ENCODE measurements at places on chromosomes 11 and 22.

GRCh38 chr11:10478066-10478465 lies 23.0 kb downstream of the AMPD3 start:
- DNase-seq, result no peak

GRCh38 chr22:37765498-37765897 lies 42.2 kb upstream of the GCAT start:
- DNase-seq, result no peak

DNA sequence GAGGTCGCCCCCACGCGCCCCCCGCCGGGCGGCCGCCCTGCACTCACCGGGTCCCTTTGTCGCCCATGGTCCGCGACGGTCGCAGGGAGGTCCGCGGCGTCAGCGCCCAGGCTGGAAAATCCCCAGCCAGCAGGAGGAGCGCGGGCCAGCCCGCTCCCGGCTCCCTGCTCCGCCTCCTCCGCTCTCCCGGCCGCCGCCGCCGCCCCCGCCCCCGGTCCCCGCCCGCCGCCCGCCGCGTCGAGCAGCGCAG lies at the start of gene ARRB1:
ARRB1 (minus strand) TSS at position 121 of the 250 bp plus-strand sequence; CDS start at position 67, 54 bp downstream.
- DNase-seq, result no peak

DNA sequence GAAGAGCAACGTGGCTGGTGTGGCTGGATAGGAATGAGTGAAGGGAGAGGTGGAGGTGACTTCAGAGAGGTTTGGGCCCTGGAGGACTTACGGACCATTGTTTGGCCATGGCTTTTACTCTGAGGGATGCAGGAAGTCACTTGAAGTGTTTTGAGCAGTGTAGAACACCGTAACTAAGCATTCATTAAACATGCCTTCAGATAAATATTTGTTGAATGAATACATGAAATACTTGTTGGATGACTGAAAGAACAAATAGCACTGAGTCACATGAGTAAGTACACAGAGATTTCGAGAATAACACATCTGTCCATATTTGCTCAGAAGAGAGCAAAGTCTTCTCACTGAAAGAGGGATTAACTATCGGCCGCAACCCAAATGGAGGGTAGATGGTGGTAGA lies 182.7 kb upstream of the SNX19 start:
- DNase-seq, result no peak

DNA sequence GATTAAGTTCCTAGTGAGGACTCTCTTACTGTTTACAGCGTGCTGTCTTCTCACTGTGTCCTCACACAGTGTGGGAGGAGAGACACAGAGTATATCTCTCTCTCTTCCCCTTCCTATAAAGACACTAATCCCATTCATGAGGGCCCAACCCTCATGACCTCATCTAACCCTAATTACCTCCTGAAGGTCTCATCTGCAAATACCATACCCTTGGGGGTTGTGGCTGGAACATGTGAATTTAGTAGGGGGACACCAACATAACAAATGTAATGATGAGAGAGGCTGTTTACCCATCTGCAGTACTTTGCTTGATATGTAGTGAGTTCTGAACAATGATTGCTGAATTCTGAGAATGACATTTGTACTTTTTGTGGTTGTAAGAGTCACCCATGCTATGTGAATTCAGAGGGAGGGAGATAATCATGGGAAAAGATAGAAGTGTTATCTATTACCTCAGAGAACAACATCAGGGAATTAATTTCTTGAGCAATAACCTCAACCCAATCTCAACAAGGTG lies 4.9 kb upstream of the OR52W1 start:
- DNase-seq, result no peak

DNA sequence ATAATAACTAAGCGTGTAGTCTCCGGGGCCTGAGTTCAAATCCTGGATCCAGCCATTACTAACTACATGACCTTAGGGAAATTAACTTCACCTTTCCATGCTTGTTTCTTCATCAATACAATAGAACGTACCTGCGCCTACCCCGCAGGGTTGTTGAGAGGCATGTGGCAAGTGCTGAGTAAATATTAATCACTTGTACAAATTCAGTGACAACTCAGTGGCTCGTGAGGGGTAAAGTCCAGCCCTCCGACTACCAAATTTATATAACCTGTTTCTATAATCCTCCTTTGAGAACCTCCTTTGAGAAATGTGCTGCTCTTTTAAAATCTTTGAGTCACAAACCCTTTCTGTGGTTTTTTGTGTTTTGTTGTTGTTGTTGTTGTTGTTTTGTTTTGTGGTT lies 49.8 kb downstream of the FEZ1 start:
- no peak for DNase-seq

- no peak for DNase-seq
Observed at GRCh38 chr22:43088627-43088983, 586 bp downstream of the TTLL1 start.
